Sigmoid colon (tissue), 7 donors: ENCODE measurements at places on chromosomes 16 and 17.

DNA sequence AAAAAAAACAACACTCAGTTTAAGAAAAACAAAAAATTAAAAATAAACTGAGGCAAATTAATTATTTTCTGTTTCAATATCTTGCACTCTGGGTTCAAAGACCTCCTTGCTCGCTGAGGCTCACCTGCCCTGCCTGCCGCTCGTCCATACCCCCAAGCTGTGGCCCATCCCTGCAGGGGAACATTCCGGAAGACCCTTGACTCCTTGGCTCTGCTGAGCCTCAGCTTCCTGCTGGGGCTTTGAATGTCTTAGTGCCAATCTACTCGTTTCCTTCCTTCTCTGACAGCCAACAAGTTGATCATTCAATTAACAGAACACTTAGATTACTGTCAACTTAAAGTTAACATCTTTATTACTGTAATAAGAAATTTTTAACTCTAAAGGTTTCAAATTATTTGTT is 24.3 kb downstream of the G6PC1 start:
- no peak for DNase-seq

DNA sequence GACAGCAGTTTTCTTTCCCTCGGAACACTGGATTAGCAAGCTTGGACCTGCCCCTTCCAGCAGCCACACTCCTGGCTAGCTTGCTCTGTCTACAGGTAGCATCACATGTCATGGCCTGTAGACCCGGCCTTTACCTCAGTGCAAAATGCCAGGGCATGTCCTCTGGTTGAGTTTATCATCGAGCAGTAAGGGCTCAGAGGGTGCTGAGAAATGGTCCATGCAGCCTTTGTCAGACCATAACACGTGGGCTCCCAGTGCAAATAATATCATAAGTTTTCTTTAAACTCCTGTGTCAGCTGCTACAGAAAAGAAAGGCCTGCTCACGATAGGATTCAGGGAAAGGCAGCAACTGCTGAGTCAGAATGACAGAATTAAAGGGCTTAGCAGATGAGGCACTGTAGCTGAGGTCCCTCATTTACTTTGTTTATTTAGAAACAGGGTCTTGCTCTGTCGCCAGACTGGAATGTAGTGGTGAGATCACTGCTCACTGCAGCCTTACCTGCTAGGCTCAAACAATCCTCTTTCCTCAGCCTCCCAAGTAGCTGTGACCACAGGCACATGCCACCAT is 8.0 kb upstream of the GNA13 start:
- peak; percentile 28 for DNase-seq

GRCh38 chr16:66551788-66552285 is 539 bp upstream of the CKLF start:
- no peak for DNase-seq

DNA sequence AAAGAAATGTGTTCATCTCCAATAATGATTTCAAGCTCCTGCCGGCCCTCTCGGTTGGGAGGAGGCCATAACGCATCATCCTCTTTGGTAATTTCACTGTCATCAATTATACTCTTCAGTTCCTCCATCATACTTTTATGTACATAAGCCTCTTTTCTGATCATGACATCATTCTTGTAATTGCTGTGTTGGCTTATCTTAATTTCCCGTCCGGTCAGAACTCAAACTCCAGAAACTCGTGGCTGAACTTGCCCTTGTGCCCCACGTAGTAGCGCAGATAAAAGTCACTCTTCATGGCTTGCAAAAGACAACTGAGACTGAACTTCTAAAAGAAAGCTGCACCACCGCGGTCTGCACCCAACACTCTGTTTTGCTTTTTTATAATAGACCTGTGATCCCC is 13.6 kb downstream of the TMEM220 start:
- DNase-seq, result no peak

DNA sequence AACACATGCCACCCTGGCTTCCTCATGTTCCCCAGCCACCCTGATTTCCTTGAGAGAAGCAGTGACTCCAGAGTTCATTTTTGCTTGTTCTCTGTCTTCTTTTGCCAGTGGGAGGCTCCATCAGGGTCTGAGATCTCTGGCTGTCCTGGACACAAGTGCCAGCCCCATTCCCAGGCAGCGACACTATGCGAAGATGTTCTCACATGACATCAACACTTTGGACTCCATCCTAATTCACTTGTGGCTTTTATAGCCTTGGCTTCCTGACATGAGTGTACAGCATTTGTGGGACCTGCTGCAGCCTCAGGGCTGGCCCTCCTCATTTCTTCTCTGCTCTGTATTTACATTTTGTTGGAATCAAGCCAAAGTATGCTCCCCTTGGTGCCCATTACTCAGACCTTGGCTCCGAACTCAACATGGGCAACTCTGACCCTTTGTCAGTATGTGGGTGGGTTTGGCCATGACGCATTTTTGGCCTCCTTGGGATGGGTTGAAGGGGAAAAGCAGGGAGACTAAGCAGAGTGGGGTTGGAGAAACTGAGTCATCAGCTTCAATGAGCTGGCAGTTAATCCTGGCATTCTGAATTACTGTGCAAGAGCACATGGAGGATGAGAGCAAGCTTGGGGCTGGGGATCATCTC is 119.0 kb upstream of the EEF2KMT start:
- DNase-seq, result peak; percentile 11
